ENCODE measurements at places on chromosomes 4 and X.

DNA sequence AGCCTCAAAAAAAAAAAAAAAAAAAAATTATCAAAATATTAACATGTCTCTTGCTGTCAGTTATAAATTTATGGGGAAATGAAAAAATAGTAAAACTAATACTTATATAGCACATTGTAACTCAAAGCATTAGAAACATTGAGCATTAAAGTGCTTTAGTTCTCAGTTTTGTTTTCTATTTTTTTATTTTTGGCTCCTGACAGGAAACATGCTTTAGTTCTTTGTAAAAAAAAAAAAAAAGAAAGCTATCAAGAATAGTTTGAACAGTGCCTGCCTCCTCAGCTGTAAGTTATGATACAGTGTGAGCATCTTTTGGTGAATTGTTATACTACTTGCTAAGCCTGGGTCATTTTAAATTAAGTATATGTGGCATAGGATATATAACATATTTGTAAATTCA lies 5.1 kb upstream of the CENPC start:
- no peak for DNase-seq

- DNase-seq: no peak
These were observed 65.8 kb downstream of the SLC9A7 start for GRCh38 chrX:46693149-46693548.

GRCh38 chr4:44629280-44629866 lies 22.1 kb downstream of the YIPF7 start:
- peak; percentile 17 for DNase-seq

DNA sequence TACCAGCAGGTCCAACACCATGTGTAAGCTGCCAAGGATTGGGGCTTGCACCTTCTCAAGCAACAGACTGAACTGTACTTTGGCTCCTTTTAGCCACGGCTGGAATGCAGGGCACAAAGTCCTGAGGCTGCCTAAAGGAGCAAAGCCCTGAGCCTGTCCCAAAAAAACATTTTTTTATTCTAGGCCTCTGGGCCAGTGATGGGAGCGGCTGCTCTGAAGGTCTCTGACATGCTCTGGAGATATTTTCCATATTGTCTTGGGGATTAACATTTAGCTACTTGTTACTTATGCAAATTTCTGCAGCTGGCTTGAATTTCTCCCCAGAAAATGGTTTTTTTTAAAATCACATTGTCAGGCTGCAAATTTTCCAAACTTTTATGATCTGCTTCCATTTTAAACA lies 885.3 kb downstream of the GLUD2 start:
- no peak for DNase-seq

DNA sequence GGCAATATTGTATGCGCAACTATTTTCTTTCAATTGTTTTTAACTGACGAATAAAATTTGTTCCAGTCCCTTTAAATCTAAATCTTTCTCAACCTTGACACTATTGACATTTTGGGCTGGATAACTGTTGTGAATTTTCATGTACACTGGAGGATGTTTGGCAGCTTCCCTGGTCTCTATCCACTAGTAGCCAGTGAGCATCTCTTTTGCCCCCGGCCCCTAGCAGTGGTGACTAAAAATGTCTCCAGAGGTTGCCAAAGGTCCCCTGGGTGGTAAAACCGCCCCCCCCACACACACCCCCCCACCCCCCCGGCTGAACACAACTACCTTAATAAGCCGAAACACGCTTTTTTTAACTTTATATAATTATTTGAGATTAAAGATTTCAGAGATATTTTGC lies 514 bp downstream of the FANCB start:
- peak; percentile 0 for DNase-seq

DNA sequence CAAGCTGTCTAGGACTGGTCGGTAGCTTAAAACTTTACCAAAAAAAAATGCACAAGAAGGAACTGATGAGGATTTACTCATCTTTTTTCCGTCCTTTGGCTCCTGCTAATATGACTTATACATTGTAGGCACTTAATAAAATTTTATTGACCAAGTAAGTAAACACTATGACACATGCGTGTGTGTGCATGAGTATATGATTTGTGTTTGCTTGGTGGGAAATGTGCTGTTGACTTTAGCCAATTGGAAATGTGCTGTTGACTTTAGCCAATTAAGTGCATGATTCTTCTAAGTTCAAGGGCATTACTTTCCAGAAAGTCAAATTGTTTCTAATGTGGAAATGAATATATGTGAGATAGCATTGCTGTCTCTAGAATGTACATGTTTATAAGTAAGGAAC lies 78.3 kb downstream of the FIP1L1 start:
- no peak for DNase-seq

GRCh38 chrX:11619441-11619840 lies 46.3 kb downstream of the ARHGAP6 start:
- no peak for DNase-seq

DNA sequence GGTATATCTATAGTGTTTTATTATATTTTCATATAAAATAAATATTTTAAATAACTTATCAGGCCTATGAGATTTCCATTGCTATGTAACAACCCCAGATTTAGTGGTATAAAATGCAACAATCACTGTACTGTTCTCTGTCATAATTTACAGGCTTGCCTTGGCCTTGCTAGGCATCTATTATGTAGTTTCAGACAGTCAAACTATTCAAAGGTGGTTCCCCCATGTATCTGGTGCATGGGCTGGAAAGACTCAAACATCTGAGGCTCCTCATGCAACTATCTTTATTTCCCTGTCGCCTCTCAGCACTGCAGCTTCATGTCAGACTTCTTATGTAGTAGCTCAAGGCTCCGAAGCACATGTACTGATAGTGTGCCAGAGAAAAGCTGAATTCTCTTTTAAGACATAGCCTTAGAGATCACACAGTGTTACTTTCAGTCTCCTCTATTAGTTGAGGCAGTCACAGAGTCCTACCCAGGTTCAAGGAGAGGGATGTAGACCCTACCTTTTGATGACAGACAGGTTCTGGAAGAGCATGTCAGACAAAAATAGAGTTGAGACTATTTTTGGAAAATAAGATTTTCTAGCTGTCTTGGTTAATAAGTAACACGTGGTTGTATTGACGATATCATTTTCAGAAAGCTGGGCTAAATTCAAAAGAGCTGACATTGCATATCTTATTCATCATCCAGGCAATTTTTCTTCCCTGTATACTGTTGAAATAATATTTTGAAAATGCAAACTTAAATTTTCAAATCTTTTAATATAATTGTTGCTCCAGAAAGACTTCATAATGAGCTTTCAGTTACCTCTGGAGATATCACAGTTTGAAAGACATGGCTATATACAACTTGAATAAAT lies 19.4 kb downstream of the MTTP start:
- DNase-seq: no peak

DNA sequence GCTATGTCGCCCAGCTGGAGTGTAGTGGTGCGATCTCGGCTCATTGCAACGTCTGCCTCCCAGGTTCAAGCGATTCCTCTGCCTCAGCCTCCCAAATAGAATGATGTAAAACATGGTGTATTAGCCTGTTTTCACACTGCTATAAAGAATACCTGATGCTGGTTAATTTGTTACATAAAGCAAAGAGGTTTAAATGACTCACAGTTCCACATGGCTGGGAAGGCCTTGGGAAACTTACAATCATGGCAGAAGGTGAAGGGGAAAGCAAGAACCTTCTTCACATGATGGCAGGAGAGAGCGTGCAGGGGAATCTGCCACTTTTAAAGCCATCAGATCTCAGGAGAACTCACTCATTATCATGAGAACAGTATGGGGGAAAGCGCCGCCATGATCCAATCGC lies 1191.8 kb downstream of the ARAP2 start:
- DNase-seq: no peak

DNA sequence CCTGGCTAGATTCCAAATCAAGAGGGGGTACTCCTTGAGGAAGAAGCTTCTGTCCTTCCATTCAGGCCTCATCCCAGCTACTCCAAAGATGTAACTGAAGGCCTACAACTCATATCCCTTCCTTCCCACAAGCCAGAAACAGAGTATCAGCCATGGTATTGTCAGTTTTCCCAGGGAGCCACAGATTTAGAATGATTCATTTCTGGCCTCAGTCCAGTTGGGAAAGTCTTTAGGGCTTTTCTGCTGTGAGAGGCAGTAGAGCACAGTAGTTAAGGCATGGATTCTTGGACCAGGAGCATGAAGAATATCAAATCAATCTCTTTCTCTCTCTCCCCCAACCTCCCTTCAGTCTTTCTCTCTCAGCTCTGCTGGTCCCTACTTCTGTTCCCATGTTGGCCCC lies 505.0 kb downstream of the BCOR start:
- DNase-seq: no peak

- no peak for DNase-seq
These were observed 13.8 kb downstream of the RAB28 start for GRCh38 chr4:13470379-13470778.

DNA sequence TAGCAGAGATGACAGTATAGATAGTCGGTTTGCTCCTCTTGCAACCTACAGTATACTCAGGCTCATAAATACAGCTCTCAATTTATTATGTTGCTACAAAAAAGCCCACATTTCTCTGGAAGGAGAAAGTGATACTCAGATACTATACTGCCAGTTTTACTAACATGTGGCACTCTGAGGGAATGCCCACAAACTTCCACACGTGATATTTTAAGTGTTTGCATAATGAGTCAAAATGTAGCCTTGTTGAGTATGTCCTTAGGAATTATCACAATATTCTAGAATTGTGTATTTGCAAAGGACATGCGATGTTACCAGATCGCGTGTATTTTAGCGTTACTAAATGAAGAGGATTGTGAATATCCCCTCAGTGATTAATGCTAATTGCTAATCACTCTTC lies 929.1 kb downstream of the STIM2 start:
- DNase-seq: no peak

DNA sequence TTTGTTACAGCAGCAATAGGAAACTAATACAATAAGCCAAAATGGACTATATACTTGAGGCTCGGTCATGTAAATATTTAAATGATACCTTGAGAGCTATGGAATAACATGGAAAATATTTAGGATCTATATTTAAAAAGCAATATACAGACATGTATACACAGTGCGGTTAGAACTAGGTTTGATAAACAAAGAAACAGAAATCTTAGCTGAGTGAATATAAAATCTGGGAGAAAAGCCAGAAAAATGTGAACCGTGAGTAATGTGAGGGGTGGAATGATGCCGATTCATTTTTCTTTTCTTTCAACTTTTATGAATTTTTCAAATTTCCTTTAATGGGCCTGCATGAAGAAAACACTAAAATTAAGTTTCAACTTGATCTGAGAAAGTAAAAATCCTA lies 104.1 kb downstream of the ATXN3L start:
- DNase-seq: no peak

DNA sequence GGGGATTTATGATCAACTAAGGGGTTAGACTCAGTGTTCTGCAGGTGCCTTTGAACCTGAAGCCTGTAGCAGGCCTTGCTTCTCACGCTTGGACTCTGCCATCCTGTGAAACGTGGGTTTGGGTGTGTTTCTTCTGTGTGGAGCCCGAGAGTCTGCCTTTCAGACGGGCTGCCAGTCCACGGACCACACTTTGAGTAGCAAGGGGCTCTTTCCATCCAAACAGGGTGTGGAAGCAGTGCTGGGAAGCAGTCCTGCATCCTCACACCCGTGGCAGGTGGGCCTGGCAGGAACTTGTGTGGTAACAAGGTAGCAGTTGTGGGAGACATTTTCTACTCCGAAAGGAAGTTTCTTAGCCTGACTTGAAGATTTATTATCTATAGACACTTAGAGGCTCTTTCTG lies 22.7 kb downstream of the RGS12 start:
- no peak for DNase-seq

GRCh38 chrX:116317409-116317808 lies 119.0 kb upstream of the SLC6A14 start:
- DNase-seq: no peak

- peak; percentile 22 for DNase-seq
These were observed 25.9 kb downstream of the HOPX start for GRCh38 chr4:56655209-56655626.

GRCh38 chr4:84001876-84002569 lies 466.1 kb downstream of the GPAT3 start:
- no peak for DNase-seq

DNA sequence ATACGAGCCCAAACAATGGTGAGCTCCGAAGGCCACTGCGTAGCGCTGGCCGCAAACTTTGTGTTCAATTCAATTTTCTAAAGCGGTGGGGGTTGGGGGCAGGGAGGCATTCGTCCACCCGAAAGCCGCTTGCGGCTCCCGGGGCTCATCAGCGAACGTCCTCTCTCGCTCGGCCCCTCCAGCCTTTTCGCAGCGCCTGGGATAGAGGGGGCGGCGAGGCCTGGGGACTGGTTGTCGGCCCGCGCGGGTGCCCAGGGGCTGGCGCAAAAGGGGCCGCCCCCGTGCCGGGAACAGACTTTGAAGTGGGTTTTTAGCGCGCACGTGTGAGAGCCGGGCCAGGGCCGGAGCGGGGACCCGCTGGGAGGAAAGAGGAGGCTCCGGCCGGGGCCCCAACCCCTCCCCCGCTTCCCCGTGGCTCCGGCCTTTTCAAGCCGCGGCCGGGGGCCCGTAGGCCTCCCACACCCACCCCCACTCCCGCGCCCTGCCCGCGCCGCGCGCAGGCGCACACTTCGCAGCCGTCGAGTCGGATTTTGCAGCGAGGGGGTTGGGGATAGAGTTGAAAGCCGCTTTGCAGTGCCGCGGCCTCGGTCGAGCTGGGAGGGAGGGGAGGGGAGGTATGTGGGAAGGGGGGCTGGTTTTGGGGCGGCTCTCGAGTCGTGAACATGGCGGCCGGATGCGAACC lies 8.3 kb downstream of the ZIC3 start:
- no peak for DNase-seq

Data from activated naive CD8-positive, alpha-beta T cell treated with anti-CD3 and anti-CD28 coated beads for 36 hours (primary cell).